ENCODE measurements at places on chromosomes 6 and 20.

DNA sequence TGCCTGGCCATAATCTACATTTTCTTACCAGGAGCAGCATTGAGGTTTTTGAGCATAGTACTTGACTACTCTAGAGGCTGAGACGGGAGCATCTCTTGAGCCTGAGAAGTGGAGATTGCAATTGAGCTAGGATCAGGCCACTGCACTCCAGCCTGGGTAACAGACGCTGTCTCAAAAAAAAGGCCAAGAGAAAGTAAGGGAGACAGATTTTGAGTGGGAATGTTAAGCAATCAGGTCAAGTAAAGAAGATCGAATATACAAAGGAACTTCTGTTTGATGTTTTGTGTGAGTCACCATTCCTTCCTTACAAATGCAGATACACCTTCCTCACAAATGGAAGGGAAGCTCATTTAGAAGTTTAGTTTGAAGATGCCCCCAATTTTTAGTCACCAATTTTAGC lies 4.4 kb downstream of the PNRC1 start:
- no peak for DNase-seq

DNA sequence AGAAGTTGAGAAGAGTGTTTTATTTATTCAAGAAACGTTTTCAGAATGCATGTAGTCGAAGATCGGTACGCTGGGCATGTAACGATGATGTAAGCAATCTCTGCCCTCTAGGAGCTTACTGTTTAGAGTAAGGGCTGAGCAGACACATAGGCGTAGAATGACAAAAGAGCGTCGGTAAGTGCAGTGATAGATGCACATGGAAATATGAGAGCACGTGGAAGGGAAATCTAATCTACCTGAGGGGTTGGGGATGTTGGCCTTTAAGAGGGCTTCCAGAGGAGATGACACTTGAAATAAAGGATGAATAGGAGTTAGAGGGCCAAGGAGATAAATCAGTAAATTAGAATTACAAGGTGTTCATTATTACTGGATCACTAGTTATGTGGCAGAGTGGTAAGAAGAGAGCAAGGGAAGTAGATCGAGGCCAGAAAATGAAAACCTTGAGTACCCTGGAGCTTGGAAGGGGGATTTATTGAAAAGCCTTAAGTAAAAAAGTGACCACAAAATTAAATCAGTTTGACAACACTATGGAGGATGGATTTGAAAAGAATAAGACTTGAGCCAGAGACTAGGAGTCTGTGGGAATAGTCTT lies 782 bp downstream of the TRMT11 start:
- no peak for DNase-seq

- DNase-seq = no peak
Measured at GRCh38 chr6:98787961-98788360, 46.4 kb upstream of the POU3F2 start.

DNA sequence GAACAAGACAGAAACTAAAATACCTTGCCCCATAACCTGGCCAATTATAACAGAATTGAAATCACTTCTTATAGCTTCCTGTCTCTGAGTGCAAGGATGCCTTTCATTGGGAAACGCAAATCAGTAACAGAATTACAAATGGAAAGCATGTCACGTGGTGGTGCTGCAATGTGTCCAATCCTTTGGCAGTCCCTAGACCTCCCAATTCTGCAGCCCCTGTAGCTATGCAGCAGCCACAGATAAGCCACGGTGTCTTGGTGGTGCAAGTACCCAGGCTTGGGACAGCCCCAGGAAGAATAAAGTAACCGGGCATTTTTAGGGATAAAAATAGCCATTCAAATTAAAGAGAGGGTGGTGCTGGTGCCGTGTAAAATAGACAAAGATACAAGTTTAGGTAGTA lies 134.6 kb upstream of the CCN2 start:
- no peak for DNase-seq

DNA sequence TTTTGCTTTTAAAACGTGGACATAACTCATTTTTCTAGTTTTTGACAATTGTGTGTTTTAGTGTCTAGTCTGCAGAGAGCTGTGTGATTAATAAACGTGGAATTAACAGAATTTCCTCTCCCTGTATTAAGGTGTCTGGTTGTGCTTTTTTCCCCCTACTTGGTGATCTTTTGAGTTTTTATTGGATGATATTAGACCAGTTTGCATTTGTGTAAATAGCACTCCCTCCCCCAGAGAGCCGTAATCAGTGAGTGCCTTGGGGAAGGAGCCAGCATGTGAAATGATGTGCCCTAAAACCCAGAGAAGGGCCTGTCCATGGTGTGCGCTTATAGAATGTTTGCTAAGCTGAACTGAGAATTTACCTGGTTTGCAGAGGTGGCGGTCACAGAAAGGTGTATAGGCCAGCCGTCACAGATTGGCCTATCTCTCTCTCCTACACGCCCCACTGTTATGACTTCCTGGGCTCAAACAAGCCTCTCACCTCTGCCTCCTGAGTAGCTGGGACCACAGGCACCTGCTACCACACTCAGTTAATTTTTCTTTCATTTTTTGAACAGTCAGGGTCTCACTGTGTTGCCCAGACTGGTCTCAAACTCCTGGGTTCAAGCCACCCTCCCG lies 42.4 kb downstream of the ALDH5A1 start:
- no peak for DNase-seq

GRCh38 chr6:142592876-142593275 lies 291.1 kb downstream of the ADGRG6 start:
- no peak for DNase-seq

GRCh38 chr6:33962246-33963027 lies 158.6 kb upstream of the MLN start:
- no peak for DNase-seq

- no peak for DNase-seq
Measured at GRCh38 chr6:46220352-46221221, 49.8 kb upstream of the ENPP5 start.

DNA sequence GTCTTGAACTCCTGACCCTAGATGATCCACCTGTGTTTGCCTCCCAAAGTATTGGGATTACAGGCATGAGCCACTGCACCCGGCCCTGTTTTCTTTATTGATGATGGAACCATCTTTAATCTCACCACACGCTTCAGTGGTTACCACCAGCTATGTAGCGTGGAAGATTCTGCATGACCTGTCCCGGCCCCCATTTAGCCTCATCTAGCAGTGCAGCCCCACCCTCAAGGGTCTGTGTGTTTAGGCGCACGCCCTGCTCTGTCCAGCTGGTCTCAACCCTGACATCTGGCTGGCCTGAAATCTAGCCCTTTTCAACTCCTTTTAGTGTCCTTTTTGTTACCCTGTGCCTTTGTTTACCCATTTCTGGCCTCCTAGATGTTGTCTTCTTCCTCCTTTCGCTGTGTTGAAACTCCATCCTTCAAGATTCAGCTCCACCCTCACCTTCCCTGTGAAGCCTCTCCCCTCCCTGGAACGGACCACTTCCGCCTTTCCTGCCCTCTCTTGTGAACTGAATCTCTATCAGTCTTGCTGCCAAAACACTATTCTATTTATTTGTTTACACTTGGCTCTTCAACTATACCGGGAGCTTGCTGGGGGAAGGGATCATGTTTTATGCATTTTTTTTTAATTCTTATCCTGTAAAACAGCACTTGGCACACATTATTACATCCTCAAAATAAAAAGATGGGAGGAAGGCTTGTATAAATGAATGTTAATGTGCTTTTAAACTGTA lies 101.0 kb upstream of the MTHFD1L start:
- no peak for DNase-seq

DNA sequence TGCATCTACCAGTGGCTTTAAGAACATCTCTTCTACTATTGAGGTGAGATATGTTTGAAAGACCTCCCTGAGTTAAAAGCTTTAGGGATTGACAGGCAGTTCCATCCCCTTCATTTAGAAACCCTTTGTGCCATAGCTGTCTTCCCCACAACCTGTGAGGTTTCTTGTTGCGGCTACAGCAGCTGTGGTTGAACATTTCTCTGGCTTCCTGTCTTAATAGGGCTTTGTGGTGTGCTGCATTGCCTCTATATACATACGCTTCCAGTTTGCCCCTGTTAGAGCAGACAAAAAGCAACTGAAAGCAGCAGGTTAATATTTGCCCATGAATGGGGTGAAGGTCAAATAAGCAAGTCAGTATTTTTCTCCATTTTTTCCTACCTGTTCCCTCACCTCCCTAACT lies 210.2 kb downstream of the TMEM200A start:
- no peak for DNase-seq

GRCh38 chr6:127518710-127519468 lies at the start of gene MTCL3:
TSS of gene MTCL3 (minus strand) at chr6:127519335.
- no peak for DNase-seq

GRCh38 chr6:3471711-3472110 lies 14.9 kb upstream of the SLC22A23 start:
- DNase-seq = no peak

DNA sequence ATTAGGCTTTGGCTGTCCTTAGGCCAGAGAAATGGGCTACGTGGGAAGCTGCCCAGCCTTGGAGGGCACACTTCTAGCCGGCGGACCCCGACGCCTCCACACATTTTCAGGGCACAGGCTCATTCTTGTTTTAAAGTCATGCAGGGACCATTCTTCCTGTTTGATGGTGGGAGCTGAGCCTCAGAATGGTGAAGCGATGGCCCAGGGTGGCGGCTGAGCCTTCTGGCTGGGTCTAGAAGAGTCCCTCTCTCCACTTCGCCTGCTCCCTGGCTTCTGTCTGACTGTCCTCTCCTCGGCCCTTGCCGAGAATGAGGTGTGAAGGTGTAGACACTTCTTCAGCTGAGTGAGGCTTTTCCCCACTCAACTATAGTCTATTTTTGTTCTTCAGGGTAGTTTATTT lies 114.4 kb downstream of the SULF2 start:
- no peak for DNase-seq

GRCh38 chr6:84061613-84062398 lies 28.2 kb downstream of the MRAP2 start:
- no peak for DNase-seq

- no peak for DNase-seq
Measured at GRCh38 chr6:52493669-52494068, 73.5 kb downstream of the EFHC1 start.

DNA sequence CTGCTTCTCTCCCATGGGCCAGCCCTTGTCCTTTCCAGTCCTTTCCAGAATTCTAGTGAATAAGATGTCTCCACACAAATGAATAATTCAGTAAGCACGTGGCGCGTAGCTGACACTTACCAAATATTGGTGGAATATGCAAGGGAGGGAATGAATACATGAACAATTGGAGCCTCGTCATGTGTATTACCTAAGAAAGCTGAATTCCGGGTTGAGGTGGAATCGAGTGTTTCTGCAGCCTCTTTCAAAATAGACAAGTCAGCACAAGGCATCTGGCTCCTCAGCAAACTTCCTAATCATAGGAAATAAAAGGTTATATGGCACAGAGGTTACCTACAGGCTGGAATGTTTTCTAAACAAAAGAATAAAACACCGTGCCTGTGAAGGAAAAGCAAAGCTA lies 47.0 kb upstream of the NT5E start:
- no peak for DNase-seq

GRCh38 chr6:56938649-56939191 lies 16.2 kb upstream of the BEND6 start:
- peak; percentile 30 for DNase-seq

GRCh38 chr6:1016329-1017302 lies 295.3 kb upstream of the FOXQ1 start:
- no peak for DNase-seq

- peak; percentile 58 for DNase-seq
Measured at GRCh38 chr20:62739581-62740285, 31.1 kb downstream of the NTSR1 start.

GRCh38 chr6:52365866-52366540 lies 4.1 kb downstream of the PAQR8 start:
- no peak for DNase-seq

GRCh38 chr6:109485266-109485935 lies 2.4 kb upstream of the ZBTB24 start:
- no peak for DNase-seq

DNA sequence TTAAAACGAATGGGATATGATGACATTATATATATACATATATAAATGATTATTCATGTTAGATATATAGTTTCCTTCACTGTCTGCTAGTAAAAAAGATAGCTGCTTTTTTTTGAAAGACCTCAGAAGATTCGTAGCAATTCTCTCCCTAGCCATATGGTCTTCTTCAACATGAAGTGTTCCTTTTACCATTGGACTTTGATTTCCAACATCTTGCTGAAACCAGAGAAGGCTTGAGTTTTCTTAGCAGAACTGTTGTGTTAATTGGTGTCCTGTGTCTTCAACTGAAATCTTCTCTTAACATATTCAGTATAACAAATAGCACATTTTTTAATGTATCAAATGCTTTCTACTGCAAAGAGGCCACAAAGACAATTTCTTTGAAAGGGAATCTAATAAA lies 55.3 kb downstream of the FNDC1 start:
- DNase-seq = no peak

- DNase-seq = no peak
Measured at GRCh38 chr6:114564302-114564933, 221.6 kb upstream of the HS3ST5 start.

DNA sequence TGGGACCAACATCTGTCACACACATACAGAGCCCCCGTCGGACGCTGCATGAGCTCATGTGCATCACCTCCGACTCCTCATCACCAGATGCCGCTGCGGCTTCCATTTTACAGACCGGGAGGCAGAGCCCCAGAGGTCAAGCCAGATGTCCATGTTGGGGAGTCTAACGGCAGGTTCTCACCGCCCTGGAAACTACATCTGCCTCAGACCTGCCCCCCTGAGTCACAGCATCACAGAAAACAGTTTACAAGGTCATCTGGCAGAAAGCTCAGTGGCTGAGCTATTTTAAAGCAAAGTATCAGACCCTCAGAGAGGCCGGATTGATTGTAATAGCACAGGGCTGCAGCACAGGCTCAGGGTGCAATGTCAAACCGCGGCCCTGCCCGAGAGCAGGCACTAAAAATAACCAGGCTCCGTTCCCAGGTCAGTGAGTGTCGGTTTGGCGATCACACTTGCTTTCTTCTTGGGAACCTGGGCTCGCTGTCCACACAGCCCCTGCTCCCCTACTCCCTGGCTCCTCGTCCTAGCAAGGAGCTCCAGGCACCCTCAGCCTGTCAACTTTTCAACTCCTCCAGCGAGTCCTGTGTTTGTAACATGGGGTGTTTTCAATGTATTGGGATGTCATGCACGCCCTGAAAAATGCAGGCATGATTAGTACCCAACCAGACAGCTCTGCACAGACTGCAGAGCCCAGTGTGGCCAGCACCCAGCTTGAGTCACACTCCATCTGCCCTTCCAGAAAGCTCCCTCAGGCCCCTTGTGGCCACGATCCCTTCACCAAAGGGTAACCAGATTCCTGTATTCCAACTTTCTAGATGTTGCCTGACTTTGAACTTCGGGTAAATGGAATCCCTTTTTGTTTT lies 264.5 kb downstream of the CDH4 start:
- no peak for DNase-seq

DNA sequence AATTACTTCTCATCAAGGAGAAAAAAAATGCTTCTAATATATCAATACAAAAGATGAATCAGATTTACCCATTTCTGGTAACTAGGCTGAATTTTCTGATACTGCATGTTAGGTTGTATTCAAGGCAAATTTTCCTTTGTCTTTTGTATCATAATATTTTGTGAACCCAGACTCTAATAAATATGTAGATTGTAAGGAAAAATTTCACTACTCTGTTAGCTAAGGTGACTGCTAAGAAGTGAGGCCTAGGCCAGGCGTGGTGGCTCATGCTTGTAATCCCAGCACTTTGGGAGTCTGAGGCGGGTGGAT lies 12.7 kb downstream of the TP53INP2 start:
- DNase-seq = no peak

Measured in NCI-H460 (cell line).